ENCODE measurements at places on chromosomes 11 and 22.

DNA sequence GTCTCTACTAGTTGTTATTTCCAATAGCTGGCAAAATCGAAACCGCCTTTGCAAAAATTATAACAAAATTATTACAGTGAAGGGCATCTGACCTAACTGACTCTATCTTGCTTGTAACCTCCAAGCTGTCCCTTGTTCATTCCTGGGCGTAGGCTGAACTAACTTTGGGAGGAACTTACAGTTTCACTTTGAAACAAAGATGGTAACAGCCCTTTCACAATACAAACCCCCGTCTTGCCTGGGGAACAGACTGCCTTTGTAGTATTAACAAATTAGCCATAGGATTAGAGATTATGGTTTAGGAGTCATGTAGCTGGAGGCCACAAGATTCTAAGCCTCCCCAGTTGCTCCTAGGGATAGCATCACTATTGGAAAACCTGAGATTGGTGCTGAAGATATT is 131.6 kb upstream of the HSD17B12 start:
- no peak for DNase-seq

- DNase-seq, result no peak
Observed at GRCh38 chr11:95426823-95427462, 195.9 kb upstream of the SESN3 start.

DNA sequence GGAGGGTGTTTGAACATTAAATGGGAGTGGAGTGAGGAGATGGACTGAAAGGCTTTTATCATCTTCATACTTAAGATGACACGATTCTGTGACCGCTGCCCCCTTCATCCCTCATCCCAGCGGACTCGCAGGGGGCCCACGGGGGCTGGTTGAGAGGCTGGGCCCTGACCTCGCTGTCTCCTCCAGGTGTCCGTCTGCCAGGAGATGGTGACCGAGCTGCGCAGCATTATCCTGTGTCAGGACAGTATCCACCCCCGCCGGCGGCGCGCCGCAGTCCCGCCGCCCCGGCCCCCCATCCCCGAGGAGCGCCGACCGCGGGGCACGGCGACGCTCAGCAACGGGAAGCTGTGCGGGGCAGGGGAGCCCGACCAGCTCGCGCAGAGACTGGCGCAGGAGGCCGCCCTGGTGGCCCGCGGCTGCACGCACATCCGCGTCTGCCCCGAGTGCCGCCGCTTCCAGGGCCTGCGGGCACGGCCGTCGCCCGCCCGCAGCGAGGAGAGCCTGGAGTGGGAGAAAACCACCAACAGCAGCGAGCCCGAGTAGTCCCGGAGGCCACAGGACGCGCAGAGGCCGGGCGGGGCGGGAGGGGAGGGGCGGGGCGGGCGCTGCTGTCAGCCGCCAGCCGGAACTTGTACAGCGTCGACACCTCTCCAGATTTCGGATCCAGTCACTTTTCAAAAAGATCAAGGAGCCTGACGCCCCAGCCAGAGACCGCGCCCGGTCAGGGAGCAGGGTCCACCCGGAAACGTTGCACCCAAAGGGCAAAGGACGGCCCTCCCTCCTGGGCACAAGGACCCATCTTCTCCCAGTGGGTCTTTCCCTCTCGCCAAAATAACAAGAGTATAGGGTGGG is 38.0 kb upstream of the TBCEL start:
- DNase-seq, result peak; percentile 40

DNA sequence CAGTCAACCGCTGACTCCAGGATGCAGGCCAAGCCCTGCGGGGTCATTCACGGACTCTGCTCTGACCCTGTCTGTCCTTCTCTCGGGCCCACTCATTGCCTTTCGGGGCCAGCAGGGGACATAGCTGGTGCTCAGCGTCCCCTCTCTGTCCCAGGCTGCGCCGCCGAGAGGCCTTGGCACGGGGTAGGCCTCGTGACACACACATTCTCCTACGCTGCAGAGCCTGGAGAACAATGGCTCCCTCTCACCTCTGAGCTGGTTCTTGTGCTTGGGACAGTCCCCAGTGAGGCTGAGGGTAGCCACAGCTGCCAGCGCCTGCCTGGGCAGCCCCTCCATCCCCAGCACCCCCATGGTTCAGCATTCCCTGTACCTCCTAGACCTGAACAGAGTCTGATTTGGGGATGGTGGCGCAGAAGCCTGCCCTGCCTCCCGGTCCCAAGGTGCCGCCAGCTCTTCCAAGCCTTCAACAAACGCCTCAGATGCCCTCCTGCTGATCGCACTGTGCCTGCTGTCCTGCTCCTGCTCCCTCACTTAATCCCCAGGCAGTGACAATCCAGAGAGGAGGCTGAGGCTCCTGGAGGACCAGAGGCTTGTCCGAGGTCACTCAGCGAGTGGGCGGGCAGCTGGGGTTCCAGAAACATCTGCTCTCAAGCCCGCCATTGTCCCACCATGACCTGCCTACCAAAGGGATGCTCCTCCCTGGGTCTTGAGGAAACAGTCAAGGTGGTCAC is 30.4 kb downstream of the DUSP8 start:
- DNase-seq, result no peak

GRCh38 chr22:20486229-20486628 is 9.4 kb downstream of the KLHL22 start:
- DNase-seq, result no peak

GRCh38 chr11:827146-827896 is 398 bp upstream of the CRACR2B start:
- DNase-seq, result peak; percentile 52

- DNase-seq, result no peak
Observed at GRCh38 chr22:23082534-23083314, 12.4 kb downstream of the GNAZ start.

GRCh38 chr11:65414776-65415498 is 7.7 kb upstream of the NEAT1 start:
- DNase-seq, result no peak

DNA sequence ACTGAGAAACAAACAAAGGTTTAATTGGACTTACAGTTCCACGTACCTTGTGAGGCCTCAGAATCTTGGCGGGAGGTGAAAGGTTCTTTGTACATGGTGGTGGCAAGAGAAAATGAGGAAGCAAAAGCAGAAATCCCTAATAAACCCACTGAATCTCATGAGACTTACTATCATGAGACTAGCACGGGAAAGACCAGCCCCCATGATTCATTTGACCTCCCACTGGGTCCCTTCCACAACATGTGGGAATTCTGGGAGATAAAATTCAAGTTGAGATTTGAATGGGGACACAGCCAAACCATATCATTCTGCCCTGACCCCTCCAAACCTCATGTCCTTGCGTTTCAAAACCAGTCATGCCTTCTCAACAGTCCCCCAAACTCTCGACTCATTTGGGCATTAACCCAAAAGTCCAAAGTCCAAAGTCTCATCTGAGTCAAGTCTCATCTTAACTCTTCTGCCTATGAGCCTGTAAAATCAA is 617.4 kb downstream of the CNTN5 start:
- DNase-seq, result no peak

GRCh38 chr11:94134651-94135512 is 6.2 kb downstream of the PANX1 start:
- DNase-seq, result no peak

- no peak for DNase-seq
Observed at GRCh38 chr22:38725900-38726655, 20.3 kb downstream of the GTPBP1 start.
